Adrenal gland (tissue), 19 donors: ENCODE measurements at places on chromosomes 4 and X.
A peak's percentile ranks its signal among the peaks of the same experiment; 100 is the strongest.

DNA sequence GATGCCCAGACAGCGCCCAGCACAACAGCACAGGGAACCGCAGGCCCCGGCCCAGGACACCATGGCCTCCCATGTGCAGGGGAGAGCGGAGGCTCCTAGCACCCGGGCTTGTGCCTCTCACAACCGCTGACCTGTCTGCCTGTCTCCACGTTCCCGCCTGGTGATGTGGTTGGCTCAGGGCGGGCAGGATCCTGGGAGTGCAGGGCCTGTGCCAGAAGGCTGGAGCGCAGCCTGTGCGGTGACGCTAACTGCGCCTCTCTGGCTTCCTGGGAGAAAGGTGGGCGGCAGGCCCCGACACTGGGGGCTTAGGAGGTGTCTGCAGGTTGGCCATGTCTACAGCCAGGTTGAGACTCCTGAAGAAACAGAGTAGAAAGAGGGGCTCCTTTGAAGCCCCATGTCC is 48.7 kb downstream of the CPZ start:
- no peak for DNase-seq

GRCh38 chr4:53136954-53137353 is 228.9 kb downstream of the SCFD2 start:
- DNase-seq = no peak

DNA sequence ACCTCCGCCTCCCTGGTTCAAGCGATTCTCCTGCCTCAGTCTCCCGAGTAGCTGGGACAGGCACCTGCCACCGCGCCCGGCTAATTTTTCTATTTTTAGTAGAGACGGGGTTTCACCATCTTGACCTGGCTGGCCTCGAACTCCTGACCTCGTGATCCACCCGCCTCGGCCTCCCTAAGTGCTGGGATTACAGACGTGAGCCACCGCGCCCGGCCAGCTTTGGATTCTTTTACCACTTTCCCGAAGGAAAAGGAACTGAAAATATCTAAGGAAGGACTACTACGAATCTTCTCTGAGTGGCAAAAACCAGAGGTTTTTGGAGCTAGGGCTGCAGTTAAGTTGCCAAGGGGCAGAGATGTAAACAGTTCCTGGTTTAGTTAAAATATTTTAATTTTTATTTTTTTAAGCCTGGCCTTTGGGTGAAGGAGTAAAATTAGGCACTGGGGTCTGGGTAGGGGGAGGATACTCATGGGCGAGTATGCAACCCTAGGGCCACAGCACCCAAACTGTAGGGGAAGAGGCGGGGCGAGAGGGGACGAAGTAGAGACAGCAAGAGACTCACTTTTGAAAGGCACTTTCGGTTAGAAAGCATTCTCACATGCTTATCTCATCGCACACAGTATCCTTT is 525 bp upstream of the CISD2 start:
- DNase-seq = peak; percentile 33

GRCh38 chr4:7904952-7905915 is 34.4 kb downstream of the AFAP1 start:
- DNase-seq = peak; percentile 76

- no peak for DNase-seq
Measured at GRCh38 chr4:12242354-12242753, 813.7 kb upstream of the HS3ST1 start.

GRCh38 chrX:47177079-47177478 is 16.6 kb upstream of the UBA1 start:
- no peak for DNase-seq

DNA sequence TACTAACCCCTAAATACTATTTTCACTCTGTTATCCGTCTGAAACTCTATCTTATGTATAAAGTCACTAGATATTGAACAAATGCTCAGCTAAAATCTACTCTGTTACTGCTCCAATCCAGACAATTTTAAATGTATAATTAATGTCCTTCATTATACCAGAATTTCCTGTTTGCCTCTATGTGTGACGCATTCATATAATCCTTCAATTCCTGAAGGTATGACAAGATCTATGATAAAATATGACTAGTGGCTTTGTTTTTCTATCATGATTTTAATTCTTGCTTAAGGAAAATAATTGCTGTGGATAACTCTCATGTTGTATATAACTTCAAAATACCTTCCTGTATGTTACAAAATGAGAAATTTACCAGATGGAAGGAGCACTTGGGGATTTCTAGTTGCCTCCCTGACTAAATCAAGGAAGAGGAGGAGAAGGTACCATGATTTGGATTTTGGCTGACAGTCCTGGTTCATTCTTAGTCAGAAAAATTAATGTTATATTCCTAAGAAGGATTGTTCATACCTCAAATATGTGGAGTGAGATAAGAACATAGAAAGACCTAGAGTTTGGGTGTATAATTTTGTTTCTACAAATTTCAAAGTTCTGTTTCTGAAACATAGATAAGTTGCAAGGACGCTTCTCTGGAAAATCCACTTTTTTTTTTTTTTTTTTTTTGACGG is 4.9 kb downstream of the CXCL6 start:
- DNase-seq = no peak
